Right renal pelvis (tissue), 4 donors: ENCODE measurements at places on chromosomes 6 and 20. TPM values are rescaled to one million over a fixed set of nuclear protein-coding genes. Genes with fewer than 3 reads are reported as not detected.

The BMP7 gene
- 80.9 TPM for polyA plus RNA-seq

- no peak for DNase-seq
These were observed 134.6 kb upstream of the BTN3A2 start for GRCh38 chr6:26230351-26230750.

- DNase-seq = no peak
These were observed 184.9 kb upstream of the CST7 start for GRCh38 chr20:24764027-24764793.

The RRBP1 gene
- 140 TPM for polyA plus RNA-seq

DNA sequence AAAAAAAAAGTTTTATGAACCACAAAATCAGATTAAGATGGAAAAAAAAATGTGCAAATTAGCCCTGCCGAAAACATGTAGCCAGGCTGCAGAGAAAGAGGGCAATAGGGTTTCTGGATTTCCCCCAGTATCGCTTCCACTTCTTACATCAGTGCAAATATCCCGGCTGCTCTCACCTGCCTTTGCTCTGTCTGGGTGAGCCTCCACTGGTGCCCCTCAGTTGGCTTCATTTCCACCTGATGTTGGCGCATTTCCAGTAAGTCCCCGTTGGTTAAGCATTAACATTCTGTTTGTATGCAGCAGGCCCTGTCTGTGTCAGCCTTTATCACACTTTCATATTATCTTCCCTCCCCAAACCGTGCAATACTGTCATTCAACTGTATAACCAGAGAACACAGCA lies 215.1 kb downstream of the CBLN4 start:
- no peak for DNase-seq

- no peak for DNase-seq
These were observed 401 bp upstream of the PHF3 start for GRCh38 chr6:63635215-63635587.

- no peak for DNase-seq
These were observed 140.0 kb upstream of the RNF217 start for GRCh38 chr6:124822204-124822613.

The F13A1 gene
- 14.2 TPM for polyA plus RNA-seq

GRCh38 chr6:16947375-16948015 lies 154.4 kb upstream of the STMND1 start:
- peak; percentile 18 for DNase-seq

DNA sequence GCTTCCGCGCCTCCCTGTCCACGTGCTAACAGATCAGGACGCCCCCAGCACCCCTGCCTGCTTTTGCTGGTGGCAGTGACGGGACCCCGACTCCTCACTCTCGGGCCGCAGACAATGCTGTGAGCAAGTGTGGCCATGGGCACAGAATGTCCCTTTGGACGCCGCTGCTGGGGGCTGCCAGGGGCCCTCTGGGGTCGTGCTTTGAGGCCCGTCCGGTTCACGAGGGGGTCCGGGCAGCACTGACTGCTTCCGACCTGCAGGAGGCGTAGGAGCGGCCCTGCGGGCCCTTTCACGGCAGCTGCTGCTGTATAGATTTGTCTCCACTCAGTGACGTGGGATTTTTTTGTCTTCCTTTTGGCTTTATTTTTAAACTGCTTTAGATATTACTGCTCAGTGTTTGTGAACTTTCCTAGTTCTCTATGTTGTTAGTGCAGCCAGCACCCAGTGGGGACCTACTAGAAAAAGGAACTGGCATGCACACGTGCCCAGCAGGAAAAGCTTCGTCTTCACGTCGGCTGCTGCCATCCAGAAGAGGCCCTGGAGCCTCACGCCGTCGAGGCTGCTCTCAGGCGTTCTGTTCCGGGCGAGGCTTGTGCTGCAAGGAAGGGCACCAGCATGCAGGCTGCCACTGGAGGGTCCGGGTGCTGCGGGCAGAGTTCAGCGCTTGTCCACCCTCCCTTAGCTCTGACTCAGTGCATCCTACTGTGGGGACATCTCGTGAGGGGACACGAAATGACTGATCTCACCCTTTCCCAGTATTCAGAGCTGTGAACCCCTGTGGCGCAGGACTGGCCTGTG lies 21.7 kb downstream of the UCKL1 start:
- no peak for DNase-seq

DNA sequence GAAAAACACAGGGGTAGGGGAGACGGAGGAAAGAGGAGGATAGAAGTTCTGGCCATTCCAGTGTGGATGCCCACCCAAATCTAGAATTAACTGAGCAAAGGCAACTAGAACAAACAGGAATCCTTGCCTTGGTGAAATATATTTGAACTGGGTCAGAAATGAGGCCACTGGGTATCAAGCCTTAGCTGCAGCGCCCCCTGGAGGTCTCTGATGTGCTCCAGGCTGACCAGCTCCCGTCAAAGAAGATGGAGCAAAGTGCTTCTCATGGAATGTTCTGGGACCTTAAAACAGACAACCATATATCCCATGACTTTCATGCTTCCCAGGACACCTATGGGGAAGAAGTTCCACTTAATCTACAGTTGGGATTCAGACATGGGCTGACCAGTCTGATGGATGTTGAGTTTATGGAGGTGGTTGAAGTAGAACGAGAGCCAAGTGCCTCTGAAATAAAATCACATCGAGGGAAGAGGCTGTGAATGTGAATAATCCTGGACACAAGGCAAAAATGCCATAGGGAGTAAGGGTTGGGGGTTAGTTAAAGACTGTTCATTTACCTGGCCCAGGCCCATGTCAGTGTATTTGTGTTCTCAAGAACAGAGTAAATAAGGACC lies 50.4 kb downstream of the HLA-DPB1 start:
- DNase-seq = no peak

- DNase-seq = no peak
These were observed 273.8 kb upstream of the AGPAT4 start for GRCh38 chr6:161547617-161548016.

The HDDC2 gene
- polyA plus RNA-seq = 106 TPM

The CDH26 gene
- 1.2 TPM for polyA plus RNA-seq

DNA sequence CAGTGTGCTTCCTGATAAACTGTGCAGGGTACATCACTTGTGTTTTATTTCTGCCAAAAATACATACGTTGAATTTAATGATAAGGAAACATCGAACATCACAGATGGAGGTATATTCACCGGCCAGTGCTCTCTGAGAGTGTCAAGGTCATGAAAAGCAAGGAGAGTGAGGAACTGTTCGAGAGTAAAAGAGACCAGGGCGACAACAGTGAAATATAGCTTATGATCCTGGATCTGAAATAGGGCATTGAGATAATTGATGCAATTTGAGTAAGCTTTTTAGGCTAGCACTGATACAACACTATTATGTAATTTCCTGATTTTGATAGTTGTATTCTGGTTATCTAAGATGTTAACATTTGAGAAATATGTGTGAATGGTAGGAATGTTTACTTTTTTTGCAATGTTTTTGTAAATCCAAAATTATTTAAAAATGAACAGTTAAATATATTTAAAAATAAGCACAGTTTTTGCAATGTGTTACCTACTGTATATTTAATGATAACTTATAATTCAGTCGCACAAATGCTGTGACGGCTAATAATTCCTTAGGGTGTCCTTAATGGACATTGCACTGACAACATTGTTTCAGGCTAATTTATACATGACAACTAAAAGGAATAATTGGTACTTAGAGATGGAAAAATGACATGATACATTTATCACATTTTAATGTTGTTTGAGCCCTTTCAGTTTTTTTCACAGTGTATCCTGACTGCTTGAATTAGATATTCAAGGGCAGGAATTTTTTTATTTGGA lies 9.9 kb downstream of the RAB32 start:
- DNase-seq = no peak

DNA sequence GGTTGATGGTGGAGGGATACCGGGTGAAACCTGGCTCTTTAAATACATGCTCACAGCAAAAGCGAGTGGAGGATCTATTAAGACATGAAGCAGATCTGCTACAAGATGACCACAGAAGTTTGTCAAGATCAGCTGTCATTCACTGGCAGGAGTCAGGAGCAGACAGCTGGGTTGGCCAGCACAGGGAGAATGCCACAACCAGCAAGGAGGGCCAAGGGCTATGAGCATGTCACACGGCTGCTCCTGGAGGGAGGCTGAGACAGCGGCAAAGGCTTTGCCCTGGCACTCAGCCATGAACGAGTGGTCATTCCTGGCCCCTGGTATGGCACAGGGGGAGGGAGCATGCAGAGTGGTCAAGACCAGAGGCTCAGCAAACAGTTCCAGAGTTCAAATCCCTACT lies 77.6 kb downstream of the POPDC3 start:
- DNase-seq = no peak

DNA sequence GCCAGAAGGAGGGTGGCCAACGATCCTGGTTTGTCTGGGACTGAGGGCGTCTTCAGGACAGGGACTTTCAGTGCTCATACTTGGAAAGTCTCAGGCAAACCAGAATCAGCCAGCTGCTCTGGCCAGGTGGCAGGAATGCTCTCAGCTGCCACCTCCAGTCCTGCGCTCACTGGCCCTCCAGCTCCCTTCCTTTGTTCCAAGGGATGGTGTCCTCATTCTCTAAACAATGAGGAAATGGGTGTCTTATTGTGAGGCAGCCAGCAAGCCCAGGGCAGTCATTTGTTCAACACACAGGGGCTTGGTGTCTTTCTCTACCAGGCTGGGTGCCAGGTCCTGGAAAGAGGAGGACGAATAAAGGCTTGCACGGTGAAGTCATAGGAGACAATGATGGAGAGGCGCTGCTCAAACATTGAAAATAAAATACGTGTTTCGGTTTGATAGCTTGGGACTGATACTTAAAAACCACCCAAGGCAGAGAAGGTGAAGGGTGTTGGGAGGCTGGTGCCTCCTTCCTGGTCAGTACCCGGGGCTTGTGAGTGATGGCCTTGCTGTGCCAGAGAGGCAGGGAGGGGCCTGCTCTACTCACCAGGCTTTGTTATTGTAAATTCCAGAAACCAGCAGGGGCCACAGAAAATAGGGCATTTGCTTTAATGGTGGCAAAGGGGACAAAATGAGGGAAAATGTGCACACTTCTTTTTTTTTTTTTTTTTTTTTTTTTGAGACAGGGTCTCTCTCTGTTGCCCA lies 11.3 kb upstream of the TMEM181 start:
- DNase-seq = no peak

- no peak for DNase-seq
These were observed 4.6 kb upstream of the GJB7 start for GRCh38 chr6:87333591-87334181.

The SUMO4 gene
- 0.46 TPM for polyA plus RNA-seq

DNA sequence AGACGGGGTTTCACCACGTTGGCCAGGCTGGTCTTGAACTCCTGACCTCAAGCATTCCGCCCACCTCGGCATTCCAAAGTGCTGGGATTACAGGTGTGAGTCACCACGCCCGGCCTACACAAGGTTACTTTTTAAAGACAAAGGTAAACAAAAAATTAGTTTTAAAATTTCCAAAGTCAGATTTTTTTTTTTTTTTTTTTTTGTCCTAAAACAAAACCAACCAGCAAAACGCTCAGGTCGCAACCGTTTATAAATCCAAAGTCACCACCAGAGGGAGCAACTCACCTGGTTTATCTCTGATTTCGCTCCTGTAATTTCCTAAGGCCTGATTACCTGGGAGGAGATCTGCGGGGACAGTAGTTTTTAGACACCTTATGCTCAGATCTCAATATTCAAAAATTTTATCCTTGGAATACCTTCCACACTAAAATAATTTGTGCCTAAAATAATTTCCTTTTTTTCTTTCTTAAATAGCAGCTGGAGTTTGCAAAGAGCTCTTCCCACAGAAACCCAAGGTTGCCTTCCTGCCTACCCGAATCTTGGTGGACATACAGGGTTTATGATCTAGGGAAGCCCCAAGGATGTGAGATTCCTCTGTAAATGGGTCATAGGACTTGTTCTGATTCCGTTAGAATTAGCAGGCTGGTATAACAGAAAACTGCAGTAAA lies 19.8 kb upstream of the TREM1 start:
- DNase-seq = peak; percentile 50

DNA sequence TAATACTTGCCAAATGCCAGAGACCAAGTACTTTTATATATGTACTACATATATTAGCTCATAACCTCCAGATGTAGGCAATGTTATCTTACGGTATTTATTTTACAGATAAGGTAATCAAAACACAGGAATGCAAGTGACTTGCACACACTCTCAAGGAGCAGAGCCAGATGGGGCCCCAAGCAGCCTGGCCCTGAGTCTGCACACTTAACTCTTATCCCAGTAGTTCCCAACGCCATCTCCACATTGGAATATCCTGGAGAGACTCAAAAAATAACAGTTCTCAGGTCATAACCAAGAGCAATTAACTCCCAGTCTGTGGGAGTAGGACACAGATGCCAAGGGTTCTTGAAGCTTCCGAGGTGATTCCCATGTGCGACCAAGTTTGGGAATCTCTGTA lies 398.7 kb downstream of the PHF3 start:
- no peak for DNase-seq

The GNAS-AS1 gene
- polyA plus RNA-seq = 1.3 TPM

The KHDC1 gene
- polyA plus RNA-seq = 9.0 TPM

DNA sequence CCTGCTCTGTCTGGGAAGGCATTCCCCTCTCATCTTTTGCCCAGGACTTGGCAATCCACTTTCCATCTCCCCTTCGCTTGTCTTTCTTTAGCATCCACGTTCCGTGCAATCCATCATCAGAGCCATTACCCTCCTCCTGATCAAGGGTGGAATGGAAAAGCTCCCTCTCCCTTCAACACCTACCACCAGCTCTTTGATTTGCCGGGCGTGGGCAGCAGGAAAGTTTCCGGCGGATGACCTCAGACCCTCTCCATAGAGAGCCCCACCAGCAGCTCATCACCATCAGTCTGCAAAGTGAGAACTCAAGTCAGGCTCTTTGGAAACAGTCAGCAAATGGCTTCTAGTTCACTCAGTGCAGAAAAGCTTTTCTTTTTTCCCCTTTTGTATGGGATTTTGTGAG lies 76.2 kb downstream of the TSHZ2 start:
- no peak for DNase-seq

GRCh38 chr6:8857160-8857559 lies 421.8 kb upstream of the SLC35B3 start:
- DNase-seq = no peak

The CCN6 gene
- polyA plus RNA-seq = 1.4 TPM

The ADGRB3 gene
- polyA plus RNA-seq = 4.7 TPM

GRCh38 chr6:142235272-142235671 lies 66.5 kb upstream of the ADGRG6 start:
- DNase-seq = no peak
